ENCODE measurements at places on chromosomes 11 and 22.
A peak's percentile ranks its signal among the peaks of the same experiment; 100 is the strongest.

- no peak for DNase-seq
Measured at GRCh38 chr11:43072911-43073310, 238.9 kb upstream of the API5 start.

DNA sequence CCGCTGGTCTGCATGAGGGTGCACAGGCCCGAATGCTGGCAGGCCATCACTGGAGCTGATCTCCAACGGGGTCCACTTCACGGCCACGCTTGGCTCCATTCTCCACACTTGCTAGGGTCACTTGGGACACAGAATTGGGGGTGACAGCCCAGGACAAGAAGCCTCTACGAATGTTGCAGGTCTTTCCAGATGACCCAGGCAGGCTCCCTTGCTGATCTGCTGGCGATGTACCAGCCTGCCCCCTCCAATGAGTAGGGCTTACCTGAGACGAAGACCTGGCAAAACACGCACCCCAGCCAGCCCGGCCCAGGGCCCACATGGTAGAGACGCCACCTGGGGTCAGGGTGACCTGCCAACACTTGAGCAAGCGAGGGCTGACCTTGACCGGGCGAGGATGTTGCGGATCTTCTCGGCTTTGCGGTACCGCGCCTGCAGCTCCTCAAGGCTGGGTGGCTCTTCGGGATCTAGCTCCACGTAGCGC lies 44.9 kb downstream of the C11orf58 start:
- DNase-seq: no peak

DNA sequence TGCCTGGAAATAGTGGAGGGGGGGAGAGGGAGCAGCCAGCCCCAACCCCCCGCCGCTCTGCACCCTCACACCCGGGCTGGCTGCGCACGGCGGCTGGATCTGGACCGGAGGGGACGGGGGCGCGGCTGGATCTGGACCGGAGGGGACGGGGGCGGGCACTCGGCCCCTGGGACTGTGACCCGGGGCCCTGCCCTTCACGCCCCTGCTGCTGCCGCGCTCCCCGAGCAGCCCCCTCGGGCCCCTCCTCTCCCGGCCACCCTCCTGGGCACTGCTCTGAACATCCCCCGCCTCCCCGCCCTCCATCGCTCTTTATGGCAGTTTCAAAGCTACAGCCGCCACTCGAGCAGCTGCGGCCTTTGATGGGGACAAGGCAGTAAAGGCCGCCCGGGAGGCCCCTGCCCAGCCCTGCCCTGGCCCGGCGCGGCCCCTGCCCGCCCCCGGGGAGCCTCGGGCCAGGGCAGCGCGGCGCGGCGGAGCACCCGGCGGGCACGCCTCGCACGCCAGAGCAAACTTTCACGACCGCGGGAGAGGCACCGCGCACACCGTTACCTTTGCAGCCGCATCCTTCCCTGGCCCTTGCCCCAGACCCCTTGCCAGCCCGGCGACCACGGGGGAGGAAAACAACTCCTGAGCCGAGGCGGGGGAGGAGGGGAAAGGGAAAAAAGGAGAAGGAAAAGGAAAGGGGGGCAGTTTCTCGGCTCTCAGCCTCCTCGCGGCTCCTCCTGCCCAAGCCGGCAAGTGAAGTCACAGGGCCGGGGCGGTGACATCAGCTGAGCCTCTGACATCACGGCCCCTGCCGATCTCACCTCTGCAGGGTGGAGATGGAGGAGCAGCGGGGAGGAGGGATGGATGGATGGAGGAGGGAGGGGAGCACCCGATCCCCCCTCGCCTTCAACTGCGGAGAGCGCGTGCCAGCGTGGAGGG lies 13.1 kb upstream of the TCF20 start:
- no peak for DNase-seq

DNA sequence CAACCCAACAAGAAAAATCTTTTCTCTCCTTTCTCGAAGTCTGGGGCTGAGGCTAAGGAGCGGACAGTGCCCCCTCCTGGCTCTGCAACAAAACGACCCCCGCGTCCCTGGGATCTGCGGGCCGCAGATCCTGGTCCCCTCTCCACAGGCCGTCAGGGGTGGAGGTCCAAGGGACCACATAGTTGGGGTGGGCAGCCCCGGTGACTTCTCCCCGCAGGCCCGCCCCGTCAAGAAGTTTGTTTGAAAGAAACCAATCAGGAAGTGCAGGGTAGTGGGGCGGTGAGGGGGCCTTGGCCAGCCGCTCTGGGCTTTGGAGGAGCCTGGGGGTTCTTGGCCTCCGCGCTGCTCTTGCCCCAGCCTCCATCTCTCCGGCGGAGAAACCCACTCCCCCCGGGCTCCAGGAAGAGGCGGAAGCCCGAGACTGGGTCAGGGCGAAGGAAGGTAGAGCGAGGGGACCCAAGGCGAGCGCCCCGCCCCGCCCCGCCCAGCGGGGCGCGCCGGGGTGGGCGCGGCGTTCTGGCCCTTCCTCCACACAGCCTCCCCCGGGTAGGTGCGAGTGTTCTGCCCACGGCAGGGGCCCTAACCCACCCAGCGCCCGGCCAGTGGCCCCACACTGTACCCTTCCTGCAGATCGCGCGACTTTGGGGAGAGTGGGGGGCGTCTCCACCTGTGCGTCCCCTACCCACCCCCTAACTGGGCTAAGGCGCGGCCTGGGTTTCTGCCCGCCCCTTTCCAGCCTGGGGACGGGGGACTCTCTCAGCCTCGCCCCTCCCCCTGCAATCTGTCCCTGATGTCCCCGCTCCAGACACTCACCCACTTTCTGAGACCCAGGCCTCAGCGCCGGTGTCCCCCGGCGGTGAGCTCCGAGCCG lies 1.3 kb downstream of the TP53I11 start:
- DNase-seq: peak; percentile 80

GRCh38 chr22:26580240-26580962 lies 9.5 kb downstream of the TPST2 start:
- no peak for DNase-seq

GRCh38 chr11:1932105-1932480 lies 12.6 kb downstream of the TNNT3 start:
- no peak for DNase-seq

DNA sequence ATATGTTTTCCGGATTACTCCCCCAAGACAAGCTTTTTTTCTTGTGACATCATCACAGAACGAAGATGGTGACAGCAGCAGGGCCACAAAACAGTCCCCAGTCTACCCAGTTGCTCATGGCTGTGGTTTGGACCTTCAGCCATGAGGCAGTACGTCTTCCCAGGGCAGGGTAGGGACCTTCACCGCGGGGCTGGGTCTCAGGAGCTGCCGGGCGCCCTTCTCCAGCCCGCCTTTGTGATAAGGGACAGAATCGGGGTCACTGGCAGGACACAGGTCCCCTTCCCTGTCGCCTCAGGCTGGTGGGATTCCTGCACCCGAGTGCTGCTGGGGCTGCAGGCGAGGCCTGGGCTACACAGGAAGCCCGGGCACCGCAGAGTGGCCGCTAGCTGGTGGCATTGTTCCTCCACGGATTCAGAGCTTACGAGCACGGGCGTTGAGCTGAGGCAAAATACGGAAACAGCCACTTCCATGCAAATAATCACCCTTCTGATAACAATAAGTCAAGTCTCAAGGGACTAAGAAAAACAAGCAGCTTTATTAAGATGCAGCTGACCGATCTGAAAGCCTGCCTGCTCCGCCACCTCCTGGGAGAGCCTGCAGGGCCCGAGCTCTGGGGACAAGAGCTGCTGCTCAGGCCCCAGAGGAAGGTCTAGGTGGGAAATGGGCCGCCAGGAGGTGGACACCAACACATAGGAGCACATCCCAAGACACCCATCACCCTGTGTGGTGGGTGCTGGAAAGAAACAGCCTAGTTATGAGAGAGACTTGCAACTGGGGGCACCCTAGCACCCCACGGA lies 12.3 kb downstream of the TBX1 start:
- DNase-seq: no peak

DNA sequence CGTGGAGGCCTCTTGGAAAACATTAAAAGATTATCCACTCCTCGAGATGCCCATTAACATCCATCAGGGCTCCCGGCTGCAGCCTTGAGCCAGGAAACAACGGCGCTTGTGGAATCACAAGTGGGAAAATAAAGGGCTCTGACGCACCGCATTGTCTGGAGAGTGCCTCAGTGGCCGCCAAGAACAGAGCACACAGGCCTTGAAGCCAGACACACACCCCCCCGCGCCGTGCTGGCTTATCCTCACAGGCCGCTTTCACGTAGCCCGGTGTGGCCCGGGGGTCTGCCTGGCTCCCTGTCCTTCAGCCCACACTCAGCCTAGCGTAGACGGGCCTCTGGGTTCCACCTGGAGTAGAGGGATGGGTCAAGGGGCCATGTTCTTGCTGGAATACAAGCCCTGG lies 1020.5 kb downstream of the BRD1 start:
- DNase-seq: no peak

- no peak for DNase-seq
Measured at GRCh38 chr11:64428693-64429092, 69.7 kb downstream of the RPS6KA4 start.

- no peak for DNase-seq
Measured at GRCh38 chr11:19018901-19019300, 41.6 kb downstream of the MRGPRX2 start.

DNA sequence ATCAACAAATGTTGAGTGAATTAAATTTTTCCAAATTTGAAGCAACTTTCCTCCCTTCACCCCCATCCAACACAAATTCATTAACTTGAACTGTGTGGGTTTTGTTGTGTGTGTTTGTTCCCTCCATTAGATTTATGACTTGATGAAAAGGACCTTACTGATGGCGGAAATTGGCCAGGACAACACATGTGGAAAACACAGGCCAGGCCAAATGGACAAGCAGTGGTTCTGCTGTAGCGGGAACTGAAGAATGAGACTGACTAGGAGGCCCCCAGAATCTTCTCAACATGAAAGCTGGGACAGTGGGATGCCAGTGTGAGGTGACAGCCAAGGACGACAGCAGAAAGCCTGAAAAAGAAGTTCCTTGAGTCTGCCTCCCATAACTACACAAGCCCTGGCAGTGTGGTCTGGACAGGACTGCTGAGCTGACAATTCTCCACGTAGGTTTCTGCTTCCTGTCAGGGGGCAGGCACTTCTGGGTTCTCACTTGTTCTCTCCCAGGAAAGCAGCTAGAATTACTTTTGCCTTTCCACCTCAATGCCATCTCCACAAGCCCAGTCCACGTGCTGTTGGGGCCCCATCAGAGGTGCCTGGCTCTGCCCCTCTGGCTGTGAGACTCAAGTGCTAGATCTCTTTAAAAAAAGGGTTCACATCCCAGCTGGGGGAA lies 94.3 kb downstream of the ETS1 start:
- no peak for DNase-seq

GRCh38 chr11:94830722-94831510 lies 62.8 kb downstream of the AMOTL1 start:
- DNase-seq: no peak

DNA sequence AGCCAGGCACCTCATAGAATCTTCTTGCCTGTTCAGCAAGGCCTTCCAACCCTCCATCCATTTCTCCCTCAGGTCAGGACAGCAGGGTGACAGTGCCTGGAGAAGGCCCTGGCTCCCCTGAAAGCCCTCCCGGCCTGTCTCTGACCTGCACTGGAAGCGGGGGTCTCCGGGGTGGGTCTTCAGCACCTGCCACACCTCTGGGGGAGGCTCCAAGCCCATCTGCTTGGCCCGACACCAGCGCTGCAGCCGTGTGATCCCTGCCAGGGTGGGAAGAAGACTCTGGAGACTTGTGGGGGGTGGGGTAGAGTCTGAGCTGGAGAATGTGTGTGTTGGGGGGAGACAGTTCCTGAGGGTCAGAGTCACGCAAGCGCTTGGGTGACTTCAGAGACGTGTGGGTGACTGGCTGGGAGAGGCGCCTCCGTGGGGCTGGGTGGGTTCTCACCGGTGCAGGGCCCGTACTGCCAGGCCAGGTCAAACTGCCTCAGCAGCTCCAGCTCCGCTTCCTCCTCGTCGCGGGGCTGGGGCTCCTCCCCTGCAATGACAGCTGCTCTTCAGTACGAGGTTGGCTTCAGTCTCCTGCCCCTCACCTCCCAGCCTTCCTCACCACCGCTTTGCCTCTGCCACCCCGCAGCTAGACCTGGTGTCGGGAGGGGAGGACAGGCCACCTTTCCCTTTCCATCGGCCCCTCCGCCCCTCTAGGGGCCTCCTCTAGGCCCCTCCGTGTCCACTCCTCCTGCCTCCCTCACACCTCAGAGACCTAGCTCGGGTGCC lies 615 bp downstream of the POLD4 start:
- DNase-seq: no peak

- DNase-seq: no peak
Measured at GRCh38 chr11:106959800-106960199, 58.5 kb downstream of the GUCY1A2 start.

GRCh38 chr11:43921561-43922294 lies 20.7 kb upstream of the C11orf96 start:
- DNase-seq: no peak

GRCh38 chr11:24391167-24391566 lies 105.7 kb upstream of the LUZP2 start:
- DNase-seq: no peak

All from NCI-H1417 (cell line).